ENCODE measurements at places on chromosomes 5 and 9. TPM values are rescaled to one million over a fixed set of nuclear protein-coding genes. Genes with fewer than 3 reads are reported as not detected.

The IQGAP2 gene
- 13.5 TPM for polyA plus RNA-seq

The TRIP13 gene
- 65.2 TPM for polyA plus RNA-seq

The TICAM2 gene
- polyA plus RNA-seq = 0.38 TPM

The INSL6 gene
- not detected for polyA plus RNA-seq

The GTF3C4 gene
- 8.7 TPM for polyA plus RNA-seq

The GRAMD2B gene
- 2.3 TPM for polyA plus RNA-seq

The CHMP5 gene
- 53.0 TPM for polyA plus RNA-seq

The C9orf153 gene
- not detected for polyA plus RNA-seq

The BTNL9 gene
- 88.7 TPM for polyA plus RNA-seq

The ANKRD34B gene
- polyA plus RNA-seq = not detected

The FOXD4L5 gene
- polyA plus RNA-seq = not detected

The AGXT2 gene
- polyA plus RNA-seq = not detected

The BTNL3 gene
- polyA plus RNA-seq = 0.44 TPM

- peak; percentile 55 for DNase-seq
Measured at GRCh38 chr5:141734501-141735229, 52.6 kb upstream of the ARAP3 start.

- DNase-seq = no peak
Measured at GRCh38 chr5:119270121-119270565, 85.7 kb upstream of the TNFAIP8 start.

DNA sequence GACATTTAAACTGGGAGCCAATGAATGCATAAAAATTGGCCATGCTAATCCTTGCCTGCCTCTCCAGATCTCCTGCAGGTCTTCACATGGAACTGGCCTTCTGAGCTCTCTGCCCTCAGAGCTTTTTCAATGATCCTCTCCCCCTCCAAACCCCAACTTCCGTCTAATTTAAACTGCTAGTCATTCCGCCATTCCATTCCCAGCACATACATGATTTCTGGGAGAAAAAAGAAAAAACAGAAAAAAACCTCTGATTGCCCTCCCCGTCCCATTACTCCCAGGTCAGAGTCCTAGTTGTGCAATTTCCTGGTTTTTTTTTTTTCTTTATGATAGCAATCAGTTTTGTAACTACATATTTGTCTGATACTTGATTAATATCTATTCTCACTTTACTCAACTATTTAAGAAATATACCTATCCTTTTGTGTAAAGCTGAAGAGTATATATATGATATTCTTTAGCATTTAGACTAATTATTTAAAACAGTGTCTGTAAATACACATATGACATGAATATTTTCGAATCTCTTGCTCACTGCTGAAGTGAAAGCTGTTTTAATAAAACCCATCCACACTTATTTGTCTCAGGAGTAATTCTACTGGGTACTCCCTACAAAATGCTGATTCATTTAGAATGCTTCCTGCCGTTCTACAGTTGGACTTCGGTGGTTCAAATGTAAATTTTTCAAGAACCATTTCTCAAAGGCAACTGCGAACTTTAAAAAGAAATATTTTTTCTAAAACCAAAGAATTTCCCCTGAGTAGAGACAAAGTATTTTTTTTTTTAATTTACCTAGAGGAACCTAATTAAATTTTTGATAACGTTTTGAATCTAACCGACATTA lies 1.6 kb downstream of the HINT1 start:
- peak; percentile 46 for DNase-seq

DNA sequence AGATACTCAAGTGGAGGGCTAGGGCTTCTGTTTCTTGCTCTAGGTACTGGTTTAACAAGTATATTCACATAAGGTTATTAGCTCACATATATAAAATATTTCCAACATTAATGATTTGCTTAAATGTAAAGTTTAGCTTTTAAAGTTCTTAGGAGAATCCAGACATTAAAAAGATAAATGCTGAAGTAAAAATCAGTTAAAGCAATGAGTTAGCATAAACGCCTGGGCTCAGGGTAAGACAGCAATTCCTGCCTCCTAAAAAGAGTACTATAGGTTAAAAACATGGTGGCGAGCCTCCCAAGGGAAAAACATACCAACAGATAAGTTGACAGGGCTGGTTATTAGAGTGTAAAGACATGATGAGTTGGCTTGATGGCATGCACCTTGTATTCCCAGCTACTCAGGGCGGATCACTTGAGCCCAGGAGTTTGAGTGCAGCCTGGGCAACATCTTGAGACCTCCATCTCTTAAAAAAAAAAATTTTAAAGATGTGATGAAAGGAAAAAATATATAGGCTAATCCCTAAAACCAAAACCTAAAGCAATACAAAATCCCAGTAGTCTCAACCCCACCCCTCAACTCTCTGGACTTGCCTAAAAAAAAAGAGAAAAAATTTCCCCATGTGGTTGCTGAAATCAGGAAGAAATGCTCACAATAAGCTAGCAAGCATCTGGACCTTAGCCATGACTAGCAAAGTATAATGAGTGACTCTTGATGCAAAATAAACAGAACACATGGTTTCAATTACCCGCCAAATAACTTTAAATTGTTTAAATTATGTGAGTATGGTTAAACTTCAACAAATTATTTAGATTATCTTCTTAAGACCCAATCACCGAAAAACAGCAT lies 3.6 kb downstream of the GOLPH3 start:
- no peak for DNase-seq

DNA sequence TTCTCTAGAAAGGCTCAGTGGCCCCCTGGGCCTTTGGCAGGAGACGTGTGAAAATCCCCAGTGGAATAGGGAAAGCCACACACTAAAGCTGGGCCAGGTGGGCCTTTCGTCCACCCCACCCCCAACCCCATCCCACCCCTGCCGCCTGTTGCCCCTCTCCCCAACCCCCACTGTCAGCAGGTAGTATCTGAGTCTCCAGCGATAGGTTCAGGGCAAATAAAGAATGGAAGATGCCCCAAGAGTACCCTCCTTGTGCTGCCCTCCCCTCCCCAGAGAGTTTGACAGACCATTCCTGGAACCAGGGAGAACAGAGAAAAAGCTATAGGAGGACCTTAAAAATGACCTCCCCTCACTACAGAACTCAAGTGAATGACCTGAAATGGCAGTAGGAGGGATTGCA lies 36.7 kb upstream of the UBE2D2 start:
- no peak for DNase-seq

- DNase-seq = no peak
Measured at GRCh38 chr9:110936719-110937452, 101.4 kb downstream of the LPAR1 start.

DNA sequence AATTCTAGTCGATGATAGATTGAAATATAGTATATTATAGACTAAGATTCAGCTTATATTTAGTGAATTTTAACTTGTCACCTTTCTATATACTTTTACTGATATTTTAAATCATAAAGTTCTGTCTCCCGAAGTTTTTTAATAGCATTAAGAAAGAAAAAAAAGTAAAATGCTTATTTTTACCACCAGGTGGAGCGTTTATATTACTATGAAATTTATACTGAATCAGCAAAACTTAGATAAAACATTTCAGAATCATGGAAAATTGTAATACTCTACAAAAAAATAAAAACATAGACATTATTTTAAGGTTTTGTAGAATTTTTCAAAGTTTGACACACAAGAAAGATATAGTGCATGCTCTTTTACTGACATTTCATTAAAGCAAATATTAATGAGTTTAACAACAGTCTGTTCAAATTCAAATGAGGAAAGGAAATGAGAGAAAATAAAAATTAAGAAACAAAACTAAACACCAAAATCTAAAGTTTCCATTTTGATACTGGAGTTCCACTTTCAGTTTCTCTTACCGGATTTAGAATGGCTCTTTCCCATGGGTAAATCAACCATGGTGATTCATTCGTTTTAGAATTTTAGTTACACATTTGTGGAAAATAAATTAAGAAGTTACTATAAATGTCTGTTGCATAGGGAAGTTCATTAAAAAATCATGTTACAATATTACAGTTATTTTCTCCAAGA lies 1035.3 kb downstream of the CDH12 start:
- no peak for DNase-seq

- no peak for DNase-seq
Measured at GRCh38 chr9:108845947-108846346, 9.8 kb downstream of the ACTL7B start.

- DNase-seq = peak; percentile 14
Measured at GRCh38 chr5:73605223-73606087, 20.5 kb upstream of the ARHGEF28 start.

DNA sequence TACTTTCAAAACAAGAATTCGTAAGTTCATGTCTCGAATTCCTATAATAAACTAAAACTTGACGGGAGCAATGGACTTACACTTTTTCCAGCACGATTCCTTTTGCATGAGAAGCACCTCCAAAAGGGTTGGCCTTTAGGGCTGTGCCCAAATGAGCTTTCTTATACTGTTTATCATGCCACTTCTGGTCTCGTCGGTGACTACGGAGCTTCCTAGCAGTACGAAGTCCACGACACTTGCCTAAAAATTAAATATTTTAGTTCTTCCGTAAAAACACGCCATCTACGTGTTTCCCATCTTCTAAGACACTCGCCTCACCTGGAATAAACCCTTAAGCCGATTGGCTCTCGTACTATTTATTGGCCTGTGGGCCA lies 554 bp downstream of the RPS23 start:
- no peak for DNase-seq

DNA sequence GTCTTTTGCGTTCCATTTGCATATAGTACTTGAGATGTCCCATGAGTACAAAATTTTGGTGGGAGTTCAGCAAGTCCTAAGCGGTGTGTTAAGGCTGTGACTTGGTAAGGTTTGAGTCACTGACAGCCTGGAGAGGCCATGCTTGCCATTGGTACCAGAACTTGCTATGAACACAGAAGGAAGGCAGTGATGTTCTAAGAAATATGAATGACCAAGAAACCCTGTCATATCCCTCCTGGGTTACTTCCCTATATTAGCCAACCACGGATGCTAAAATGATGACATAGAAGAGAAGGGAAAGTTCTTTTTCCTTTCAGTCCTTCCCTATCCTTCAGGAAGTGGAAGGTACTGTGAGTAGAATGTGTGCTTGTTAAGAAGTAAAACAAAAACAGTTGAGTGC lies 136.7 kb downstream of the GCNT1 start:
- DNase-seq = no peak

DNA sequence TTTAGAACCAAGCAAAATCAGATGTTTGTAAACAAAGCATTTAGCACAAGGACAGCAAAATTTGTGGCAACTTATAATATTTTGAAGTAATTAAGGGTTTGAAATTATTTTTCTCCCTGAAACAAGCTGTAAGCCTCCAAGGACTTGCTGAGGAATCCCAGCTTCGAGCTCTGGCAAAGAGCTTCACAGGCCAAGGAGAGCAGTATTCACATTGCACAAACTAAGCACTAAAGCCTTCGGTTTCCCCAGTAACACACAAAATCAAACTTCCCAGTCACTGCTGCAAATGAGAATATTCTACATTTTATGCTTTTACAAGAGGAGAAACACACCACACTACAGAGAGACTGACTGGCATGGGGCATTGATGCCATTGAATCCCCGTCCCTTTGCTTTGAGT lies 101.9 kb downstream of the WDR41 start:
- DNase-seq = no peak

GRCh38 chr5:56279979-56280378 lies 46.8 kb upstream of the ANKRD55 start:
- no peak for DNase-seq

- DNase-seq = no peak
Measured at GRCh38 chr9:133509179-133510083, 15.3 kb downstream of the MYMK start.

DNA sequence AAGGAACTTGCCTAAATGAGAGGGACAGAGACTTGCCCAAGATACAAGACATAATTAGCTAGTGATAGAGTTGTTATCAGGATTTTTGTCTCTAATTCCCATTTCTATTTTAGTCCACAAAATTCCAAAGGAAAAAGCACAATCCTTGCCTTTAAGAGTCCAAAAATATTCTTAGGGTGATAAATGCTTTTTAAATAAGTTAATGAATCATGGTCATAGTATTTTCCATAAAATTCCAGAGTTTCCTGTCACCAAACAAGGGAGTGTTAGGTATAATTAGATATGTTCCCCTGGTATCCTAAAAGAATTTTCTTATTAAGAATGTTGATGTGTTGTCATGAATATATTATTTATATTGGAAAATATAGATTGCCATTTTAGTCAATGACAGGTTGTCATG lies 21.8 kb upstream of the CEP72 start:
- DNase-seq = no peak

DNA sequence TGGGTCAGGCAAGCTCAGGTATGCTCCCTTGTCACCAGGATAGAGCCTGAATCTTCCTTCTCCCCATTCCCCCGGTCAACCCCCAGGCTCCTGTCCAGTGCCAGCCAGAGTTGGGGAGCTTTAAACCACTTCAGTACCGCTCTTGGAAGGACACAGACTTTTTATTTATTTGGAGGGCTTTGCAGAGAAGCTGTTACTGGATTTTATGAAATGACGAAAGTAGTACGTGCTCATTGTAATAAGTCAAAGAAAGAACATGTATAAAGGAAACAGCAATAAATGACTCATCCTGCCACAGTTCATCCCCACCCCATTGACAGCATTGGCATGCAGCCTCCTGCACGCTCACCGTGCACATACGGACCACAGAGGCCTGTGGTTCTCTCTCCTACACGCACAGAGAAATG lies 230.3 kb downstream of the AUH start:
- DNase-seq = no peak

DNA sequence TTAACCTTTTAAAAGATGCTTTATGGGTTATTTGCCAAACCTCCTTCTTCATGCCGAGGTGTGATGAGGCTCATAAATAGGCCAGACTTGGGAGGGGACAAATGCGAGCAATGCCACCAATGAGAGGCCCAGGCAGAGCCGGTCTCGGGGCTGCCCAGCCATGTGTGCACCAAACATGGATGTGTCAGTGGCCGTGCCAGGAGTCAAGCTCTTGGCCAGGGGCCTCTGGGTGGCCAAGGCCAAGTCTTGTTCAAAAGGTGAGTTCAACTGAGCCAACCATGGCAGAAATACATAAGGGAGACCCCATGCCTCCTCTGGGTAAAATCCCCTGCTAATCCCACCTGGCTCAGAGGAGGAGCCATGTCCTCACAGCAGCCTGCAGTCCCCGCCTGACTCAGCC lies 10.9 kb upstream of the LCN15 start:
- no peak for DNase-seq
